ENCODE measurements at places on chromosomes 12 and 14. TPM values are rescaled to one million over a fixed set of nuclear protein-coding genes. Genes with fewer than 3 reads are reported as not detected.

TMEM253 gene
- 0.41 TPM for total RNA-seq

RIMBP2 gene
- not detected for total RNA-seq

OR2AP1 gene
- total RNA-seq = not detected

SLCO1B1 gene
- total RNA-seq = not detected

LBHD2 gene
- total RNA-seq = not detected

INHBC gene
- not detected for total RNA-seq

A2M gene
- total RNA-seq = 640 TPM

MDP1 gene
- total RNA-seq = 17.0 TPM

KRT3 gene
- total RNA-seq = not detected

LRRC43 gene
- 0.70 TPM for total RNA-seq

KRT71 gene
- not detected for total RNA-seq

CFAP54 gene
- 0.22 TPM for total RNA-seq

MAP3K9 gene
- total RNA-seq = 1.7 TPM

CFAP251 gene
- 1.3 TPM for total RNA-seq

GZMB gene
- 1.8 TPM for total RNA-seq

EPYC gene
- not detected for total RNA-seq

DNA sequence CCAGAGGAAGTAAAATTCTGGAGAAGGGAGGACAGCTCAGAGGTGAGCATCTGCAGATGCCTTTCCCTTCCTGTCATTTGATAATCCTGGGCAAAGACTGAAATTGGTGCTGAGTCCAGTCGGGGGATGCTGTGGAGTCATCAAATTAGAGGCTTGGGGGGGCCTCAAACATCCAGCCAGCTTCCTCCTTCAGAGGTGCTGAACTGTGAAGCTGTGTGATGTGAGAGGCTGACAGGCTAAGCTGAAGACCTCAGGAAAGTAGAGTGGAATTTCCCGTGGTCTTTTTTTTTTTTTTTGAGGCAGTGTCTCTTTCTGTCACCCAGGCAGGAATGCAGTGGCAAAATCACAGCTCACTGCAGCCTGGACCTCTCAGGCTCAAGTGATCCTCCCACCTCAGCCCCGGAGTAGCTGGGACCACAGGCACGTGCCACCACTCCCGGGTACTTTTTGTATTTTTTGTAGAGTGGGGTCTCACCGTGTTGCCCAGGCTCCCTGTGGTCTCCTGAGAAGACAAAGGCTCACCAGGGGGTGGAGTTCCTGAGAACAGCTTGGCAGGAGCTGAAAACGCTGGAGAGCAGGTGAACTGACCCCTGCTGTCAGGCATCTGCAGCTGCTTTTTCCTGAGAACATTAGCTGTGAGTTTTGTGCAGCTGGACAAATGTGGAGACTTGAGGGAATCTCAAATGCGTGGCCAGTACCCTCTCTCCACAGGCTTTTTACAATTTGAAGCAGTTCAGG is 6.1 kb upstream of the TCL1B start:
- DNase-seq = no peak

DNA sequence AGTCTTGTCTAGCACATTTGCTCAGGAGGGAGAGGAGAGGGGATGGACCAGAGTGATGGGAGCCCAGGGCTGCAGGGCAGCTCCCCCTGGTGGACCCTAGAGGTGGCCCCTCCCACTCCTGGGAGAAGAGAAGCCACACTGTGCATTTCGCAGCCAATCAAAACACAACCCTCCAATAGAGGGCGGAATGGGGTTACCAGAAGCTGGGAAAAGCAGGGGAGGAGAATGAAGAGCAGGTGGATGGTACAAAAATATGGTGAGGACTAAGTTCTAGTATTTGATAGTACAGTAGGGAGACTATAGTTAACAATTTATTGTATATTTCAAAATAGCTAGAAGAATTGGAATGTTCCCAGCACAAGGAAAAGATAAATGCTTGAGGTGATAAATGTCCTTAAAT is 23.6 kb downstream of the VASH1 start:
- DNase-seq = no peak

- DNase-seq = no peak
Observed at GRCh38 chr14:61277784-61278183, 3.4 kb downstream of the TMEM30B start.

- DNase-seq = no peak
Observed at GRCh38 chr12:89950421-89950820, 241.8 kb upstream of the ATP2B1 start.

DNA sequence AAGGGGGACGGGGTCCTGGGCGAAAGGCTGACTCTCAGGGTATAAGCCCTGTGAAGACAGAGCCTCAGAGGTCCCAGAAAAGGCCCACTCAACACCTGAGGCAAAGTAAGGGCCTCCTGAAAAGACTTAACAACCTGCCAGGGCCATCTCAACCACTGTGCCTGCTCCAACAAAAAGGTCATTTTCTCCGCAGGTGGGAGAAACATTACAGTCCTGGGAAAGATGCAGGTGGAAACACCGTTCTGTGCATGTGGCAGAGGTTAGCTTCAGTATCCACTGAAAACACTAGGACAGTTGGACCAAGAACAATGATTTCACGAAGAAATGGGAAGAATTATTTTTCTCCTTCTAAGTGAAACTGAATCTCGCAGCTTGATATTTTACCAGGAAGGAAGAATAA is 50.9 kb downstream of the CCDC88C start:
- DNase-seq = no peak

- DNase-seq = peak; percentile 86
Observed at GRCh38 chr12:67647799-67648520, 585 bp upstream of the DYRK2 start.

DNA sequence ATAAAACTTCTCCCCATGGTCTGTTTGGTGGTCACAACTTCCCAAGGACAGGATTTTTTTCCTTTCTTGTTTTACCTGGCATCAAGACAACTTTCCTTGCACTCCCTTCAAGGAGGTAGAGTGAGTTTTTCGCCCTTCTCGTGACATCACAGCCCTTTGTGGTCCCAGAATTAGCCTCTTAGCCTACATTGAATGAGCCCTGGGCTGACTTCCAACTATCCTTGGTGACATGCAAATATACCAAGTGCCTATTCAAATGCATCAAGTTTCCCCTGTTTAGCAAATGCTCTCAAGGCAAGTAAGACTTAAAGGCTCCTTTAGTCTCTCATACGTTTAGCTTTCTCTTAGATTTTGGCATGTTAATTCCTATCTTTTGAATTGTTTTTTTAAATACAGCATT is 36.6 kb downstream of the TC2N start:
- DNase-seq = no peak

GRCh38 chr14:82009076-82009475 is 475.4 kb upstream of the SEL1L start:
- DNase-seq = no peak

GRCh38 chr12:50806176-50806575 is 36.5 kb upstream of the TMPRSS12 start:
- DNase-seq = no peak

DNA sequence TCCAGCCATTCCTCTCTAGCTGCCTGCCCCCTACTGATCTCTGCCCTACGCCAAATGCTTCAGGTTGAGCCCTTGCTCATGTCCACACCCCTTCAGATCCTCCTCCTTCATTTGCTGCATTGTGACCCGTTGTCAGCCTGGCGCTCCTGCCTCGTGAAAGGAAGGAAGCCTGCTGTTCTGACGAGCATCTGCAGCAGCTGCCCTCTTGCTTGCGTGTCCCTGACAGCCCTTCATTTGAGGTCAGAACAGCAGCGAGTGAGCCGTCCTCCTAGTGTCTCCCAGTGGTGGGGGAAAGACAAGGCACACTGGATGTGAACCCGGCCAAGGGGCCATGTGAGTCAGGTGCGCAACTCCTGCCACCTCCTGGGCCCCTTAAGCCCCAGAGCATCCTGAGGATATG is 3.0 kb upstream of the PIANP start:
- DNase-seq = no peak

DNA sequence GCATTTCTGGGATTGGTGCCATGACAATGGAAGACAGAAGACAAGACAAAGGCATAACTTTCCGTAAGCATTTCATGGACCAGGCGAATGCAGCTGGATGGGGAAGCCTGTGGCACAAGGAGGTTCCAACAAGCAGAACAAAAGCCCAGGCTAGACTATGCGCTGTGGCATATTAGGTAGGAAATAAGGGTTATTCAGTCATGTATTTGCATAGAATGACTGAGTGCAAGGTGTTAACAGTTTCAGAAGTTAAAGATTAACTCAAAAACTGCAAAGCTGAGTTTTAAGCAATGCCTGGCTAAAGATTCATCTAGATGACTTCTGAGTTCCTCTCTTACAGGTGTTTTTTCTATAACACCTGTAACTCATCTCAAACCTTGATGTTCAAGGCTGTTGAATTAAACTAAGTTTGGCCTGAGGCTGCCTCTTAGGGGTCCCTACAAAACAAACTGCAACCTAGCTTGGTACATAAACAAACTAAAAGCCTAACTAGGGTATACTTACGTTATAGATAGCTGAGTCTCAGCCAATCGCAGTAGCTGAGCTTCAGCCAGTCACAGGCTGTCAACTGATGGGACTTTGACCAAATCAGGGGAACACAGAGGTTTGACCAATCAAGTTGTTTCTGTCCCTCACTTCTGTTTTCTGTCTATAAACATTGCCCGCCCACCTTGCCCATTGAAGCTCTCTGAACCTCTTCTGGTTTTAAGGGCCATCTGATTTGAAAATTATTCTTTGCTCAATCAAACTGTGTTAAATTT is 52.2 kb upstream of the PLBD1 start:
- DNase-seq = no peak

GRCh38 chr12:77489331-77489970 is 341.2 kb upstream of the NAV3 start:
- DNase-seq = no peak

- DNase-seq = peak; percentile 62
Observed at GRCh38 chr14:102903248-102903888, 19.1 kb upstream of the AMN start.

DNA sequence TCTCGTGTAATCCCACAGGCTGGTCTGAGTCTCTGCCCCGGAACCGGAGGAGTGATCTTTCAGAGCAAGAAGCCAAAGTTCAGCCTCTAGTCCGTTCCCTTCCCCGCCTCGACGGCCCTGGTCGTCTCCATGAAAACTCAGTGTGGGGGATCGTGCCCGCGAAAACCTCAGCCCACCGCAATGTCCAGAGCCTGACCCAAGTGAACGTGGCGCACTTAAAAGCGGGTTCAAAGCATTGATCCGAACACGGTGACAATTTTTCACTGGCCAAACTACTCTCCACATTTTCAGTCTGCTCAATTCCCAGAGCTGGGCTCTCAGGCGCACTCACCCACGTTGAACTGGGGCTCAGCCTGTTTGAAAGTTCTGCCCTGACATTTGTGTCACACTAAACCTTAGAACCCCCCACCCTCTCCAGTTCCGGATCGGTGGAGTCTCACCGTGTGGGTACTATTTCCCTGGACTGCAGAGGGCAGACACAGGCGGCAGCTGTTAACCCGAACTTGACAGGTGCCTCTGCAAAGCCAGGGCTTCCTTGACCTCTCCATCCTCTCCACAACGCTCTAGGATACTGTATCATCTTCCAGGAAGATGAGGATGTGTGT is 886 bp upstream of the PRICKLE1 start:
- peak; percentile 65 for DNase-seq

- no peak for DNase-seq
Observed at GRCh38 chr14:51657762-51658161, 6.1 kb downstream of the FRMD6 start.

DNA sequence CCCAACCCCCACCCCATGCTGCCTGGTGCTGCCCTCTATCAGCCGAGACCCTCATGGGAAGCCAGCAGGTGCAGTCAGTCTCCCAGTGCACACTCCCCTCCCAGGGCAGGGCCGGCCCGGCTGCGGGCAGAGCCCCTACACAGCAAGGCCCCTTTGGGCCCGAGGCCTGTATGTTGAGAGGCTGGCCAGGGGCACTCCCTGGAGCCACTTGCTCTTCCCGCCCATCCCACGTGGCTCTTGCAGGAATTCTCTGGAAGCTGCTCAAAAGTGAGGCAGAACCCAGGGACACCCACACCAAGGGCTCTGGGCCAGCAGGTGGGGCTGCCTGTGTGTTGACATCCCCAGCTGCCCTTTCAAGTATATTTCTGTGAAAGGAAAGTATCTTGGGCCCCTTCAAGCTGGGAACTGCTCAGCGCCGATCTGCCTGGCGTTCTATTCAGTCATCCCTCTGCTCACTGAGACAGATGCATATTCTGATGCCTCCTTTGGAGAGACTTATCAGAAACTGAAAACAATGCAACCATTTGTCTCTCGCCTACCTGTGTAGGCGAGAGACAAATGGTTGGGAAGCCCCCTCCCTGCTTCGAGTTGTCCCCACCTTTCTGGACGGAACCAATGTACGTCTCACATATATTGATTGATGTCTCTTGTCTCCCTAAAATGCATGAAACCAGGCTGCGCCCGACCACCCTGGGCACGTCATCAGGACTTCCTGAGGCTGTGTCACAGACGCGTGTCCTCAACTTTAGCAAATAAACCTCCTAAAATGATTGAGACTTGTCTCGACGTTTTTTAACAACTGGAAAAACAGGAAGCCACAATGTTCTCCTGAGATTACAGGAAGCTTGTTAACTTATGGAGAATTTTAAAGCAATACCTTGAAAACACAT is 6.0 kb downstream of the GPR132 start:
- no peak for DNase-seq

DNA sequence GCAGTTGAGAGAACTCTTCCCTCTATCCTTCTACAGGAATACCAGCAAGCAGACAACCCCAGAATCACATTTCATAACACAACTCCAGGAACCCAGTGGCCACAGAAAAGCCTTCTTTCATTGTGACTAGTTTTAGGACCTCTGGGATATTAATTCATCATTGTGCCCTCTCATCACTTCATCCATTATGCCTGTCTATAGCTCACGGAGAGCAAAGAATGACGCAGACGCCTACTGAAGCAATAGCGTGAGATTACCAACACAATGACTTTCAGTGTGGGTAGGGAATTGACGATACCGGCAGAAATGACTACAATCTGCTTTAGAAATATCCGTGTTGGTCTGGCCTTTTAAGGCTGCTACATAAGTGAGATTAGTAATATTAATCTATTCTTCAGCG is 158.1 kb upstream of the FOXG1 start:
- DNase-seq = no peak

DNA sequence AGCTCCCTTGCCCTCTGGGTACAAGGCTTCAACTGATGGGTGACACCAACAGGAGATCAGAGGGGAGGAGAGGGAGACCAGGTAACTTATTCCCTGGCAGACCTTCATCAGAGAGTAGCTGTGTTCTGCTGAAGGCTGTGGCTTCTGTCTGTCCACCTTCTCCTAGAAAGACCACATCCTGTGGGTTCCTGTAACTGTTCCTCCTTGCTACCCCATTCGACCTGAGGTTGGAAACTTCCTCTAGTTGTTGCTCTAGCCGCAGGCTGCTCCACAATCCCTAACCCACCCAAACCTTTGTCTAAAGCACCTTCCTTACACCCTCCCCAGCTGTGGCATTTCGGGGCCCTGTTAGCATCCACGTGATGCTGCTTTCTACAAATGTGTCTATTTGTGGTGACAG is 454.2 kb downstream of the DPF3 start:
- DNase-seq = no peak
